ENCODE measurements at places on chromosomes 1 and 21.

GRCh38 chr1:175250027-175250426, 57.5 kb upstream of the KIAA0040 start:
- DNase-seq = no peak

GRCh38 chr1:56675763-56676162, 30.6 kb downstream of the PRKAA2 start:
- no peak for DNase-seq

- no peak for DNase-seq
Observed at GRCh38 chr1:53593758-53594380, 134.7 kb downstream of the DMRTB1 start.

- no peak for DNase-seq
Observed at GRCh38 chr1:227869279-227869842, 53.9 kb downstream of the PRSS38 start.

- DNase-seq = peak; percentile 14
Observed at GRCh38 chr1:88890791-88891317, 513 bp downstream of the GTF2B start.

GRCh38 chr1:17400725-17401341, 28.8 kb downstream of the PADI6 start:
- no peak for DNase-seq

DNA sequence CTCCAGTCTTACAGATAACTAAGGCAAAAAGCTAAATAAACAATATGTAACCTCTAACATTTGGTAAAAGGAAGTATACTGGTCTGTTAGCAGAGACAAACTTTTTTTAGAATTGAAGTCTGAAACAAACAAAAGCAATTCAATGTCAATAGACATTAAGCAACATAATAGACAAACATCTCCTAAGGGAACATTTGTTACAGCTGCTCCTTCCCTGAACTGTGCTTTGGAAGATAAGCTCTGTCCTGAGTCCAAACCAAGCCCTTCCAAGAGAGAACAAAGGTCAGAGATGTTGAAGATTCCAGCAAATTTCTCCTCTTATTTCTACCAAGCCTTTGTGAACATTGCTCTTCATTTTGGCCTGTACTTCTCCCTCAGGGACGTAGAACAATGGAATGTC, 25.3 kb downstream of the FMO2 start:
- no peak for DNase-seq

GRCh38 chr1:213136190-213136917, 85.3 kb downstream of the RPS6KC1 start:
- no peak for DNase-seq

- DNase-seq = no peak
Observed at GRCh38 chr1:43977376-43978263, 1.4 kb upstream of the B4GALT2 start.

DNA sequence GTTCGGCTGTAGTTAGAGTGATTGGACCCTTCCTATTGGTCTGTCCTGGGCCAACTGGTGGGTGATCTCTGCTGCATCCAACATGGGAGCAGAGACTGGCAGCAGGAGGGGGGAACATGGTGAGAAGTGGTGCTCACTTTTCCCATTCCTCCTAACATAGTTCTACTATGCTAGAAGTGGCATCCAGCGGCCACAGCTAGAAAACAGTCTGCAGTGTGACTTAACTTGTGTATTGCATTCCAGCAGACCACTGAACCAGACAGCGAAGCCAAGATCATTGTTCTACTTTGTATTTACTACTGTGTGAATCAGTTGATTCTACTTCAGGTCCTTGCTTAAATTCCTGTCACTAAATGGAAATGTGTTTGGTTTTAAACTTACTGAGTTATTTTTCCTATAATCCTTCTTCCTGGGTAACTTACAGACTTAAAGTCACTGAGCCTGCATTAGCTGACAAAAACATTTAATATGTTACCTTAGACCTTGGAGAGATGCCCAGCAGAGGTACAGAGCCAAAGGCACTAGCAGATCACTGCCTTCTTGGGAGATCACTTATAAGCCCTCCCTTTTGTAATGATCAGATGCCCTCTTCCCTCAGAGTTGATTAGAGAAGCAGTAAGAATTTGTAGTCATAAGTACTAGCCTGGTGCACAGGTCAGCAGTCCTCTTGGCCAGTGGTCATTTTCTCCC, 8.2 kb downstream of the FABP3 start:
- no peak for DNase-seq

GRCh38 chr1:71948561-71948960, 333.8 kb downstream of the NEGR1 start:
- no peak for DNase-seq

DNA sequence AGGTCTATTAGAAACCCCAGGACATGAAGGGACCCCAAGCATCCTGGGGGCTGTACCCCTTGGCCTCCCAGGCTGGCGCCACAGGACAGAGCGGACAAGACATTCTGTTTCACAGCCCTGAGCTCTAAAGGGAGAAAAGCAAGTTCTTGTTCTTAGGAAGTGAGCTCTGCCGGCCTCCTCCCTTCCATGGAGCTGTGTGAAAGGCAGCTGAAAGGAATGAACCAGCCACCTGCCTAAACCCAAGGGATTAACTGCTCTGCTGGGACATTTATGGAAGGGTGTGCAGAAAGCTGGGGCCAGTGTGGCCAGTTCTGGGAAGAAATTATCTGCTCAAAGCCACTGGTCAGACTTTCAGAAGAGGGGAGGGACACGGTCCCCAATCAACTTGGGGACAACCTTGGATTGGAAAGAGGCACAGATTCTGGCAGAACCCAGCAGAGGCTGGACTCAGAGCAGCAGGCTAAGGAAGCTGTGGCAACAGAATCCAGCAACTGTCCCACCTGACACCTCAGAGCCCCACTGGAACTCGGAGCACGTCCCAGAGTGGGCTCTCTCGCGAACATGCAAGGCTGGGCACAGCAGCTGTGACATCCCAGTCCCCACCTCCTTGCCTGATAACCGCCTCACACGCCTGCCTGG, 2.1 kb downstream of the KLHL21 start:
- no peak for DNase-seq

GRCh38 chr1:172322219-172323061, 98.0 kb upstream of the C1orf105 start:
- DNase-seq = peak; percentile 1

DNA sequence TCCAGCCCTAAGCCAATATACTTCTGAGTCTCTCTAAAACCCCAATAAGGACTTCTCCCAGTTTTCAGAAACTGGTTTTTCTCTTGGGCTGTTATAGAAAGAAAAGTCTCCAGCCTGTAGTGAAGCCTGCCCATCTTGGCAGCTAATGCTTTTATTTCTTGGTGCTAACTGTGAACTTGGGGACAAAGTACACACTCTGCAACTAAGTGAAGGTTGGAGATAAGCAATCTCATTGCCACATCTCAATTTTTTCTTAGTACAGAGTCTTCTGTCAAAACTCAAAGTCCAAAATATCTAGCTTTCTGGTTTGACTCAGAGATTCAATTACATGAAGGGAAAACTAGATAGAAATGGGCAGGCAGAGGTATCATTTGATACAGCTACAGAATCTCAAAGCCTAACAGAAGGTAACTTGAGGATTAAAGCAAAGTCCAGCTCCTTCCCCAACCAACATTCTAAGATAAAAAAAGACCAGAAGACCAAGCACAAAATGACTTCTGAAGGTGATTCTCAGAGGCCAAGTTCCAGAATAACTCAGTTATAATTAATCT, 14.0 kb downstream of the AK2 start:
- no peak for DNase-seq

- no peak for DNase-seq
Observed at GRCh38 chr1:78554840-78555239, 64.1 kb downstream of the PTGFR start.

DNA sequence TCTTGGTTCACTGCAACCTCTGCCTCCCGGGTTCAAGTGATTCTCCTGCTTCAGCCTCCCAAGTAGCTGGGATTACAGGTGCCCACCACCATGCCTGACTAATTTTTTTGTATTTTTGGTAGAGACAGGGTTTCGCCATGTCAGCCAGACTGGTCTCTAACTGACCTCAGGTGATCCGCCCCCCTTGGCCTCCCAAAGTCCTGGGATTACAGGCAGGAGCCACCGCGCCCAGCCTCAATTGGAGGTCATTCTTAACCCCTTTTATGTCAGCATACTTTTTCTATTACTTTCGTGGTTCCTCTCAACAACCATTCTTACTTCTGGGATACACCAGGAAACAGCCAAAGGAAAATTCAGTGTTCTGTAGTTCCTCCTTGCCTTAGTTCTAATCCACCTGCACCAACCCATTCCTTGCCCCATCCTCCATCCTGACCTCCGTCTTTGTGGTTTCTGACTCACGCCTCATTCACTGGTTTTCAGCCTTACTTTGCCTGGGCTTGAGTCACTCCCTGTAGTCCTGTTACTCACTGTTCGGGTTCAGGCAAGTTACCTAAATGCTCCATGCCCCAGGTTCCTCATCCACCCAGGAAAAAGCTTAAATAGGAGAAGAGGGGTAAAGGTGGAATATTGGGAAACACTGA, 12.9 kb upstream of the BCL10 start:
- no peak for DNase-seq

DNA sequence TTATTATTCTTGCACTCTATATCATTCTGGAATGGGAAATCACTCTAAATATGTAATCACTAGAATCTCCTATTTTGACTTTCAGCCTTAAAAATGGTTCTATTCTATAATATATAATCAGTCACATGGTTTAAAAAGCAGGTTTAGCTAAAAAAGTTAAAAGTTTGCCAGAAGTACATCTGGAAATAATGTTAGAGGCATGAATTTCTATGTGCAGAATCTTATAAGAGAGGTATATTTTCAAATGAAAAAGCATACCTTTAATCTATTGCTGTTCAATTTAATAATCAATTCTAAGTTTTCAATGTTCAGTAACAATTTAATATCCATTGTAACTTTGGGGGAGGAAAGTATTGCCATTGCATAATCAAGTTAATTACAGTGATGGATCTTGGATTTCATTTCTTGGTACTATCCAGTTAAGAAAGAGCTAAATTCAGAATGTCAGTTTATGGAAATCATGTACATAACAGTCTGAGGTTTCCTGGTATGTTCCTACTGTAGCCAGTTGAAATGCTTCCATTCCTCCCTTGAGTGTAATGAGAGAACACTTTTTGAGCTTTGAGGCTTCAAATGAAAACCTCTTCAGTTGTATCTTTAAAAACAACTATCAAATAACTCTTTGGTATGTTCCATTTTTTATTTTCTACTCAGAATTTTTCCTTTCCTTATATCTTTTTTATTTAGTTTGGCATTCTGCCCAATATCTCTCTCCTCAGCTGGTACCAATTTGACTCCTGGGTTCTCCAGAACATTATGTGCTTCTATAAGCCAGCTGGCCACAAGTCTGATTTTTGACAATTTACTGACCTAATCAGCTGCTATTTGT, 175.7 kb upstream of the COL11A1 start:
- no peak for DNase-seq

DNA sequence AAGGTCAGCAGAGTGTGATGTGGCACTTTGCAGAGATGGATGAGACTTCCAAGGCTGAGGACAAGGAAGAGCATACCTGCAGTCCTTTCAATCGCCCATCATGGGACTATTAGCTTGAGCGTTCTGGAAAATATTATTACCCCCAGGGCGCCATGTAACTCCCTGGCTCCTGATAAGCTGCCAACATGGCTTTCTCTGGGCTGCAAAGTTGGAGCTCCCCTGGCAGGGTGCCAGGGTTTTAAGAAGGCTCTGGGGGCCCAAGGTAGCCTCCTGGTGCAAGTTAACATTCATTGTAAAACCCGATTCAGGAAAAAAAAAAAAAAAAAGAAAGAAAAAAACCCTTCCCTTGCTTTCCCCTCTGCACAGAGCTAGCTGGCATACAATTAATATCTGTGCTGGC, 196.7 kb downstream of the PBX1 start:
- no peak for DNase-seq

- DNase-seq = no peak
Observed at GRCh38 chr1:155522069-155522468, 40.5 kb downstream of the ASH1L start.

GRCh38 chr1:219075121-219075879, 98.4 kb upstream of the LYPLAL1 start:
- no peak for DNase-seq

DNA sequence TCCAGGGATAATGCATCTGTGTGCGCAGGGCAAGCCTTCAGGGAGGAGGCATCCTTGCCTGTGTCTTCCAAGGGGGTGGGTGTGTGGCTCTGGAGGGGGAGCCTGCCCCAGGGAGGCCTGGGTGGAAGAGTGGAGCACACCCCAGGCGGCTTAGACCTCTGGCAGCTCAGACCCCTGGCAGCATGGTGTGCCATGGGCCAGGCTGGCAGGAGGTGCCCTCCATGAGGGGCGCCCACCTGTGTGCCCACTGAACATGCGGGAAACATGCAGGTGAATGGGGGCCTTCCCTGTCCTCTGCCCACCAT, 1.1 kb upstream of the PANK4 start:
- no peak for DNase-seq

- DNase-seq = no peak
Observed at GRCh38 chr1:212532469-212533147, 76.0 kb upstream of the ATF3 start.

DNA sequence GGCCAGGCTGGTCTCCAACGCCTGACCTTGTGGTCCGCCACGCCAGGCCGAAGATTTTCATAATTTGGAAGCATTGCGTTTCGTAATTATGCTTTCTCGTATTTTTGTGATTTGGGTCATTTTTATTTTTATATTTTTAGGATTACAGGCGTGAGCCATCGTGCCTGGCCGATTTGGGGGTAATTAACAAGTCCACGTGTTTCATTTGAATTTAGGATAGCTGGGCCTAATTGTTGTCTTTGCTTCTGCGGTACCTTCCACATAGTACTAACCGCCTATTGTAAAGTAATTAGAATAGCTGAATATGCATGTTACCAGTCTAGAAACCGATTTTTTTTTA, 1.0 kb downstream of the RCC1 start:
- no peak for DNase-seq

- DNase-seq = no peak
Observed at GRCh38 chr21:43370888-43371570, 55.9 kb downstream of the SIK1 start.

GRCh38 chr1:98897479-98897878, 107.2 kb downstream of the PLPPR5 start:
- no peak for DNase-seq

DNA sequence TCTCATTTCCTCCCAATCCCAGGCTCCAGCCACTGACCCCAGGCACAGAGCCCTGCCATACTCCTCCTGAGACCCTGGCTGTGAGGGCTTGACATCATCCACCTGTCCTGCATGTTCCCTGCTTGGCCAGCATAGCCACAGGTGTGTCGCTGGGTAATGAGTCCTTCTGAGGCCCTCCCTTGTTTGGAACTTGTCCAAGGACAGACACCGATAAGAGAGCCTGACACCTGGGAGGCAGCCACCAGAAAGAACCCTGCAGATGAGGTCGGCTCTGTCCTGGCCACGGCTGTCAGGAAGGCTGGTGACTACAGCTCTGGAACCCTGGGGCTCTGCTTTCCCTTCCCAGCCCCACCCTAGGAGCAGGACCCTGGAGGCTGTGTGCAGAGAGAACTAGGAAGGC, 34.6 kb downstream of the TMEM63A start:
- DNase-seq = no peak

GRCh38 chr1:11499601-11500331, 20.8 kb downstream of the DISP3 start:
- DNase-seq = no peak

DNA sequence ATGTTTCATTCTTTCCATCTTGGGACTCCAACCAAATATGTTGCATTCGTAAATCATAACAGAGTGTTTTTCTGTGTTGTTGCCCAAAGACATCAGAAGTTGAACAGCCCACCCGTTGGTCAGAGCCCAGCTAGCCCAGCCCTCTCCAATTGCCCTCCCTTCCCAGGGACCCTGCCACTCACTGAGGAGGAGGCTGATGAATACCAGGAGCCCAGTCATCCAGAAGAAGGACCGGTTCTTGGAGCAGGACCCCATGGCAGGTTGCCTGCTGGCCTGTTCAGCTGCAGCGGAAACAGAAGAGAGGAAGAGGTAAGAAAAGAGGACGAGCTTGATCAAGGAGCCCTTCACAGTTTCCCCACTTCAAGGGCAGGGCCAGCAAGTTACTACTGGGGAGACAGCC, 172.2 kb upstream of the ETV3 start:
- DNase-seq = no peak
